NCI-H510A (cell line): ENCODE measurements at places on chromosomes 7 and 10.

DNA sequence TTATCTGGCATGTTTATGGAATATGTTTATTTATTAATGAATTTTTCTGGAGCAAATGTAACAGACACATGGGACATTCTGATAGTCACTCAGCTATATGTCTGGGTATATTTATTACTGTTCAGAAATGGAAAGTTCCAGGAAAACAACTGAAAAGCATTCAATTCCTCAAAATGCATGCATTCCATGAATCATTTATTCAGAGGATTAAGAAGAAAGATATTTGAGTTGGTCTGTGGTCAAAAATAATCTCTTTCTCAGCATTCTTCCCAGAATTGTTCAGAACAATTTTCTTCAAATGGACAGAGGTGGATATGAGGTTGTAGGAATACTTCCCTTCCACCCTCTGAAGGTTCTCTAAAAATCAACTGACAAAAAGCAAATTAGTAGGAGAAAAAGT lies 97.6 kb upstream of the ITGB1 start:
- DNase-seq, result no peak

DNA sequence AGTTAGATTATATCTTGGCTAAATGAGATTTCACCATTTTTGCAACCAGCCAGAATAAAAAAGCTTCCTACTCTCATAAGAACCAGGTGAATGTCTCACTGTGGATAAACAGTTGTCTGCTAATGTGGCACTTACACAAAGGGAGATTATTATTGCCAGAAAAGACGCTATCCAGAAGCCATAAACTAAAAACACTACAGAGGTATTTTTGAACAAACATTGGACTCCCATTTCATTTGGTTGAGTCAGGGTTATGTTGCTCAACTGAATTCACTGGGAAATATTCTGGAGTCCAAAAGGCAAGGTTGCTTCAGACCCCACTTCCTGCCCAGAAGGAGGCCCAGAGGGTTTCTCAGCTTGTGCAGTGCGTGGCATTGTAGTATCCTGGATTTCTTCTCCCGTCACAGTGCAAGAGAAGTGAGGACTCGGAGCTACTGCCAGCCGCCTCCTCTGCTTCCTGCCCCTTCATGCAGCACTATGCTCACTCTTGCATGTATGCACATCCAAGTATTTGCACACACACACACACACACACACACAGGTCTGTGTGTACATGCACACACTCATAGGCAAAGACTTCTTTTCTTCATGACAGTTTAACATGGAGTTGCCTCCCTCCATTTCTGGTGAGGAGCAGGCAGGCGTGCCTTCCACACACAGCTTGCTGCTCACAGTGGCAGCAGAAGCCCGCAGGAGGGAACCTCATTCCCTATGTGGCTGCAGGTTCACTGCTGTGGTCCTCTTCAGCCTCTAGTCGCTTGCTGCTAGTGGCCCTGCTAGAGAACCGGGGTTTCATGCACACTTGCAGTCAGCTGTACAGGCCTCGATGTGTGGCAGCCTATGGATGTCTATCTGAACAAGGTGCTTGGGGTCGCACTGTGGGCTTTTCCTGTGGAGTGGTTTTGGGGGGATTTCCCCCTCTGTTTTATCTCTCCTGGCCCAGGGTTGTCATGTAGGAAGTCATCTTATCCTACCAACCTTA lies 10.1 kb downstream of the DENND10 start:
- no peak for DNase-seq

DNA sequence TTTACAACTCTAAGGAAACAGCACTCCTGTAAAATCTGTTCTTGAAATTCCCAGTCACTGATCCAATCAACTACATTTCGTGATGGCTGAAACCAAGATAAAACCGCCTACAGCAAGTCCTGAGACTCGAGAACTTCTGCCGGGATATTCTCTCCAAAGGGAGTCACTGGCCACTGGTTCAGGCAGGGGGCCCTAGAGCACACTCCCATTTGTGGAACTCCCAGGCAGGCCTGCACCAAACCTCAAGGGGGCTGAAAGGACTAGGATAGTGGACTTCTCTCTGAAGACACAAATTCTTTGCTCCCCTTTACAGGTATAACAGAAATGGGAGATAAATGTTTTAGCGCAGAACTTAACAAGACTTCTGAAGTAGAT lies 16.3 kb downstream of the CYTH3 start:
- DNase-seq, result no peak

GRCh38 chr7:133300088-133300487 lies 47.2 kb downstream of the EXOC4 start:
- no peak for DNase-seq

GRCh38 chr10:127976701-127977356 lies 69.9 kb downstream of the PTPRE start:
- DNase-seq, result no peak

GRCh38 chr7:98930921-98931320 lies 52.6 kb downstream of the TRRAP start:
- no peak for DNase-seq

- no peak for DNase-seq
These were observed 69.5 kb downstream of the GBF1 start for GRCh38 chr10:102314801-102315200.

- no peak for DNase-seq
These were observed 11.9 kb upstream of the OPALIN start for GRCh38 chr10:96370584-96371157.
